ENCODE measurements at places on chromosomes 1 and 21.

DNA sequence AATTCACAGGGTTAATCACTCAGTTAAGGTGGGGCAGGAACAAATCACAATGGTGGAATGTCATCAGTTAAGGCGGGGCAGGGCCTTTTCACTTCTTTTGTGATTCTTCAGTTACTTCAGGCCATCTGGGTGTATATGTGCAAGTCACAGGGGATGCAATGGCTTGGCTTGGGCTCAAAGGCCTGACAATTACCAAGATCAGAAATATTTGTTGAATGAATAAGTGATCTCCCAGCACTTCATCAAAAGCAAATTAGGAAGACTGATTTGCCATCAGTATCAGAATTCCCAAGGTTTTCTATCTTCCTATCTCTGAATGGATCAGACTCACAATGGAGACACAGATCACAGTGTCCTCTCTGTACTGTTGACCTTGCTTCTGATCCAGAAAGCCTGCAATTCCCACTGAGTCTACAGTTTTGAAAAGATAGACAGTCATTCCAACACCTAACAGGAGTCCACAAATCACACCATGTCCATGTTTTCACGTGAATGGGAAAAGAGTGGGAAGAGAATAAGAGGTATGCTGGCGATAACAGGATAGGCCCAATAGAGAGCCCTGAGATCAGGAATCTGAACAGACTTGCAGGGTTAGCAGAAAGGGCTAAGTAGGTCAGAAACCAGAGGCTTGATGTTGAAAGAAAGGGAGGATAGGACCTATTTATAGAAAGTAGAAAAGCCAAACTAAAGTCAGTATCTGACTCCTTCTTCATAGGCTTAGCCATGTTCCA, 75.3 kb downstream of the KCNK1 start:
- no peak for DNase-seq

- no peak for DNase-seq
Measured at GRCh38 chr21:38639571-38640354, 141.5 kb upstream of the ERG start.

GRCh38 chr1:112731451-112731850, 16.3 kb upstream of the PPM1J start:
- no peak for DNase-seq

DNA sequence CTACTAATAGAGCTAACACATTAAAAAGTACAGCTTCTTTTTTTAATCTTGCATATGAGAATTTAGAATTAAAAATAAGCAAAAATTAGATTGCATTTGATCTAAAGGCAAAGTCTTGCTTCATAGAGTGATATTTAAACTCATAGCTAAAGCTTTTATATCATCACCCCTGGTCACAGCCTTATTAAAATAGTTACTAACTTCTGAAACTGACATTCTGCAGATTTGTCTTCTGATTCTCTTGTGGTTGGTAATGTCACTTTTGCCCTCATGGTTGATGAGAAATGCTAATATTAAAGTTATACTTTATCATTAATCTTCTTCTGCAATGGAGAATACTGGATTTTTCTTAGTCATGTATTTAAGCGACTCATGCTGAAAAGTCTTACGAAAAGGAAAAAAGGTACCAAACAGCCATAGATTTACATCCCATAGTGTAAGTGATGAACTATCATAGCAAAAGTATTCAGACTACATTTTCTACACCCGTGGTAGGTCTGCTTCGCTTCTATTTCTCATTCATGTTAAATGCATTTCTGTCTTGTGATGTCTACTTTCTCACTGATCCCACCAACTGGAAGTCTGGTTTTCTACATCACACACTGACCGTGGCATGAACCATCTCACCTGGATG, 330.5 kb upstream of the B3GALT2 start:
- no peak for DNase-seq

GRCh38 chr1:168637350-168637991, 61.1 kb downstream of the XCL1 start:
- no peak for DNase-seq

DNA sequence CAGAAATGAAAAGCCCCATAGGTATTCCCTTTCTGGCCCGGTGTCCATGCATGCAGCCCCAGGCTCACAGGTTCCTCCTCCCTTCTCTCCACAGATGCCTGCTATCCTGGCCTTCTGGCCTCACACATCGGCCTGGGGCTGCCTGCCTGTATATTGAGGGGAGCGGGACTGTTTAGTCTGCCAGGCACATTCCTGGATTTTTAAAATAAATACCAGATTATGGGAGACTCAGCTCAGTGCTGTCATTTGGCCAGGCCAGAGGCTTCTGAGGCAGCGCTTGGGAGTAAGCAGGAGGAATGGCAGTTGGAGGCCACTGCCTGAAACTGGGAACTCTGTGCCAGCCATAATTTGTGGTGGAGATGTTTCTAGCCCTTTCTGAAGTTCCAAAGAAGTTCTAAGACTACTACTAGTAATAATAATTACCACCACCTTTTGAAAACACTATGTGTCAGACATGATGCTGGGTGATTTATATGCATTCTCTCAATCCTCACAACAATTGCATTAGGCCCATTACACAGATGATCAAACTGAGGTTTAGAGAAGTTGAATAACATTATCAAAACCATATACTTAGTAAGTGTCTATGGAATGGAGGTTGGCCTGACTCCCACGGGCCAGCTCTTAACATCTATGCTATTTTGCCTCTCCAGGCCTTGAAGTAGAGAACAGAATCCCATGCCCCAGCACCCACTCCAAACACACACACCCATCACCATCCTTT, 107.6 kb downstream of the PLXNA2 start:
- DNase-seq: no peak

- no peak for DNase-seq
Measured at GRCh38 chr21:34782506-34783360, 113.9 kb downstream of the CLIC6 start.

- no peak for DNase-seq
Measured at GRCh38 chr1:19317126-19317910, 5.2 kb downstream of the SLC66A1 start.

- peak; percentile 72 for DNase-seq
Measured at GRCh38 chr1:19762175-19762779, 37.4 kb downstream of the TMCO4 start.

- DNase-seq: no peak
Measured at GRCh38 chr1:153498746-153499145, 37.0 kb downstream of the S100A6 start.

DNA sequence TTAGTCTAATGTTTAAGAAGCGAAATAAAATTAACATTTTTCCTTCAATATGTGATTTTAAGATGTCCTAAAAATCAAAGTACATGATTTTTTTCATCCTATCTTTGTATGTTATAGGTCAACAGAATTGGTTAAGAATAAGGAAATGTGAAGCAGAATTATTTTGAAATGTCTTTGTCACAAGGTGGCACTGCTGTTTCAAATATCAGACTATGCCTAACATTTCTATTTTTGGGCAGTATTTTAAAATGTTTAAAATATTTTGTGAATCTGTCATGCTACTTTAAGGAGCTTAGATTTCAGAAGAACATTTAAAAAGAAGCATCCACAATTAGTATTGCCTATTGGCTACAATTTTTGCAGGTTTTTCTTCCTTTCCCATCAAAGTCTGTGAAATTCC, 38.7 kb downstream of the AMY1C start:
- no peak for DNase-seq

DNA sequence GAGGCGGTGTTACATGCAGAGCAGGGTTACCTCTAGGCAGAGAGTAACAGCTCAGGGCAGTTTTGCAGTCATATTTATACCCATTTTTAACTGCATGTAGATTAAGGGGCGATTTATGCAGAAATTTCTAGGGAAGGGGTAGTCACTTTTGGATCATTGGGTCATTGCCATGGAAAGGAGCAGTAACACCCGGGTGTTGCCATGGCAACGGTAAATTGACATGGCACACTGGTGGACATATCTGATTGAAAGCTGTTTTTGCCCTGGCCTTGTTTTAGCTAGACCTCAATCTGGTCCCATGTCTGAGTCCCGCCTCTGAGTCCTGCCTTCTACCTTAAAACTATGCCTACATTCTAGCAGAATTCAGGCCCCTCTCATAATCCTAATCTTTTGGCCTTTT, 11.8 kb upstream of the USP1 start:
- DNase-seq: no peak

DNA sequence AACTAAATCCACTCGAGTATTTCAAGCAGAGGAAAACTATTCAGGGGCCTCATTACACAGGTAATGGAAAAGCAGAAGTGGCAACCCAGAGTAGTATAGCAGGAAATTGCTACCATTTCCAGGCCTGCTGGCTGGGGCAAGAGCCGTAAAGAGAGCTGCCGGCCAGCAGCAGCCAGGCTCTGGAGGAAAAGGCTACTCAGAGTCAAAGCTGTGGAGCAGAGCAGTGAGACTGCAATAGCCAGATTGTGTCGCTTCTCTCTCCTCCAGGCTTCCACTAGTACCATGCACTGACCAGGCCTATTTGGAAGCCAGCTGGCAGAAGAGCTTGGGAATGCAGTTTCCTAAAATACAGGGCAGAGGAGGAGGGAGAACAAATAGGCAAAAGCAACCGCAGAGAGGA, 155.5 kb downstream of the OMA1 start:
- DNase-seq: no peak

- no peak for DNase-seq
Measured at GRCh38 chr1:211524521-211524920, 32.6 kb upstream of the RD3 start.

GRCh38 chr1:172394141-172394751, 26.2 kb upstream of the C1orf105 start:
- no peak for DNase-seq

GRCh38 chr1:67555461-67556296, 125.5 kb upstream of the SERBP1 start:
- DNase-seq: no peak

GRCh38 chr1:202501281-202501680, 152.8 kb downstream of the PPP1R12B start:
- no peak for DNase-seq

- DNase-seq: no peak
Measured at GRCh38 chr1:83970114-83970513, 28.8 kb downstream of the TTLL7 start.

- no peak for DNase-seq
Measured at GRCh38 chr21:38486221-38486620, 12.1 kb downstream of the ERG start.

GRCh38 chr1:12142891-12143630, 23.7 kb upstream of the TNFRSF1B start:
- no peak for DNase-seq

DNA sequence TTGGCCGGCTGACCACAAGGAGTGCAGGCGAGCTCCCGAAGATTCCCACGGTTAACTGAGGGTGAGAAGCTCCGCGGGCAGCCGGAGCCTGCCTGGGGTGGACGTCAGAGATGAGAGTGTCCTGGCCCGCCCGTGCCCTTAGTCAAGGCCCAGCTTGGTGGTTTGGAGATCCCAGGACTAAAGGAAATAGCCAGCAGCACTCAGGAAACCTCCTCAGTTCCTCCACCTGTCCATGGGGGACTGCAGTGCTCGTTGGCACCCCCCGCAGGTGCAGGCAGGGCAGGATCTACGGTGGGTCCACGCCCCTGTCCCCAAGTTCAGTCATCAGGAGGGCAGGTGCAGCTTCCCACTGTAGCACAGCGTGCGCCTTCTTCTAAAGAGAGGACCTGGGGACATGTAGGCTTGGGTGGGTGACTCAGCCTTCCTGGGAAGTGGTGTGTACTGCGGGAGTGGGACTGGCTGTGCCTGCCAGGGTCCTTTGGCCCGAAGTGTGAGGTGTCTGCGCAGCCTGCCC, 32.5 kb downstream of the SLX9 start:
- DNase-seq: no peak

- DNase-seq: no peak
Measured at GRCh38 chr1:32051706-32052105, 21.0 kb upstream of the TMEM39B start.

GRCh38 chr1:56133522-56134472, 445.6 kb downstream of the PLPP3 start:
- DNase-seq: no peak

GRCh38 chr1:6262555-6263420, 1.9 kb upstream of the GPR153 start:
- DNase-seq: no peak

GRCh38 chr1:214494706-214495105, 56.7 kb downstream of the PTPN14 start:
- no peak for DNase-seq

- no peak for DNase-seq
Measured at GRCh38 chr1:183025782-183026774, 2.9 kb downstream of the LAMC1 start.

DNA sequence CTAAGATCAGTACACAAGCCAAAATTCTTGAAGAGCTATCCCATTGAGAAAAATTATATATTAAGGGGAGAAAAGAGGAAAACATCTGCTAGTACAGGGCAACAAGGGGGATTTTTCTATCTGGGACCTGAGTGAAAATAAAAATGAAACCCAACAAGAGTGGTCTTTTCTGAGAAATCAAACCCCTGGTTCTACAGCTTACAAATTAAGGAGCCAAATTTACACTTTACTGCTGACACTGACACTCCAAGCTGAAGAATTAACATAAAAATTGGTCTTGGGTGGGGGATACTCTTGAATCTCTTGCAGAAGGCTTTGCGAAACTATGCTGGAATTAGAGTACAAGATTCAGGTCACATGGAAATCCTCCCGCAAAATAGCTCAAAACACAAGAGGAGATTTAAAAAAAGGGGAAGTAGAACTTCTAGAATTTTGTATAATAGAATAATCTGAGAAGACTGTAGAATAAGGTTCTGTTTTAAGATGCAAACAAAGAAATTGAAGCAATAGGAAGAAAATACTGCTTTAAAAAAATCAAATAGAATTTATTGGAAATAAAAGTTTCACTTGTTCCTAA, 32.1 kb upstream of the HSPA13 start:
- no peak for DNase-seq

DNA sequence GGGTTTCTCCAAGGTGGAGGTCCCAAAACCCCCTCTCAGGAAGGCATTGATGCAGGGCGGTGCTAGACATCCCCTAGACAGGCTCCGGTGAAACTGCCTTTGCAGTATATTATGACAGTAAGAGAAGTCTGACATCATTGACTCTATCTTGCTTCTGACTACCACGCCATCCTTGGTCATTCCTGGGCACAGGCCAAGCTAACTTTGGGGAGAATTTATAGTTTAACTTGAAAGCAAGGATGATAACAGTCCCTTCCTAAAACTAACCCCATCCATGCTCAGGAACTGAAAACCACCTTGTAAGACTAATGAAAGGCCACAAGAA, 30.3 kb downstream of the RSPH1 start:
- DNase-seq: no peak

GRCh38 chr21:42490720-42491119, 5.3 kb downstream of the RSPH1 start:
- DNase-seq: no peak

DNA sequence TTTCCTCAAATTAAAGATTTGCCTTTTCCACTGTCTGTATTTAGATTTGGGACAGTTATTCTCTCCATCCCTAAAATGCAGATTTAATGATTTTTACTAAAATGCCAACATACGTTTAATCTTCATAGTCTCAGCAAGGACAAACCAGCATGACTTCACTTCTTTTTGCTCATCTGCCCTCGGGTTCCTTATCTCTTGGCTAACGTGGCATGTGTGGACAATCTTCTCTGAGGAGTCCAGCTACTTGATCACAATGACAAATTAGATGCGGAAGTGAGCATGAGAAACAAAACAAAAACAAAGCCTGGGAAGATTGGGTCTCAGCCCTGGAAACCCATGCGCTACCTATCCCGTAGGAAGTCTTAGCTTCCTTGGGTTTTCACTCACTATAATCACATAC, 1.0 kb downstream of the MRAP start:
- no peak for DNase-seq

GRCh38 chr1:172125250-172125649, 284.0 kb downstream of the DNM3 start:
- DNase-seq: no peak

GRCh38 chr1:97427371-97427770, 493.5 kb downstream of the DPYD start:
- DNase-seq: no peak

- DNase-seq: no peak
Measured at GRCh38 chr1:1748686-1749321, 24.6 kb upstream of the CDK11A start.

All from hepatic stellate cell (primary cell).